Hypothalamus (tissue), 51 donors: ENCODE measurements at places on chromosomes 4 and X.

GRCh38 chr4:112626228-112626627 lies 10.5 kb downstream of the ZGRF1 start:
- DNase-seq: no peak

GRCh38 chrX:100265179-100265578 lies 144.9 kb downstream of the PCDH19 start:
- no peak for DNase-seq

- DNase-seq: no peak
These were observed 1.5 kb downstream of the GPR101 start for GRCh38 chrX:137032341-137032694.

DNA sequence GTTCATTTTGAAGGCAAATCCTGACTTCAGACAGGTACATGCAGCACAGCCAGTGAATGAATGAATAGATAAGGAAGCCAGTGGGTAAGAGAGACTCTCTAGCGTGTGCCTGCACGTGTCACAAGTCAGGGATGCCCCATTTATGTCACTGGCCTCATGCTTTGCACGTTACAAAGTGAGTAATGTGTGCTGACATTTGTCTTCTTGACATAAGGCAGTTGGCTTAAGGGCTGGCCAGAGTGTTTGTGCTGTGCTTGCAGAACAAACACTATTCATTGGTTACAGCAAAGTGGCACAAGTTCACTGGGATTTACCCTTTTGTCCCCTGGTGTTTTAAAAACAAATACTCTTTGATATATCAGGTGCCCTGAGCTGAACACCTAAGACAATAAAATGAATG lies 55.9 kb downstream of the CRMP1 start:
- no peak for DNase-seq

GRCh38 chrX:68669094-68669860 lies 21.8 kb downstream of the STARD8 start:
- no peak for DNase-seq

DNA sequence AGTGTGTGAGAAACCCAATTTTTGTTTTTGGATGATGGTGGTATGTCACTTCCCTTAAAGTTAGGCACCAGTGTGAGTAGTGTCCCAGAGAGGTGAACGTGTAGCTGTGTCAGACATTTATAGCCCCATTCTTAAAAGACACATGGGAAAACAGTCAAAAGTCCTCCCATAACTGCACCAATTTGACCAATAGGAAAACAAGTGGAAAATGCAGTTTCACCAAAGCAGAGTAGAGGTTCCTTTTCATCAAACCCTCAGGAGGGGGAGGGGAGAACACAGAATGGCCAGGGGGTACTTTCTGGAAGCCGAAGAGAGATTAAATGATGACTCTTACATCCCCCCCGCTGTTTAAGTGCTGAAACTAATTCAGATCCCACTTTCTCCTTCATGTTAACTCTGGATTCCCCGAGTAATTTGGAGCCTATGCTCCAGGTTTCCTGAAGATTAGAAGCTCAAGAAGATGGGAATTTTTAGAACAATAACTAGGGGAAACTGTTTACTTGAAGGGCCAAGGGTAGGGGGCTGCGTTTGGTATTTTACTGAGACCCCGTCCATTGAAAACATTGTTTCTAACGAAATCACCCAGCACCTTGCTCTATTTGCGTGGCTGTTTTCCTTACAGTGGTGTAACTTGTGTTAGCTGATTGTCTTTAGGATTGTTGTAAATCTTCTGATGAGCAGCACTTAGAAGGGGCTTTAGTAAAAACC lies 2.1 kb upstream of the LEF1 start:
- no peak for DNase-seq

DNA sequence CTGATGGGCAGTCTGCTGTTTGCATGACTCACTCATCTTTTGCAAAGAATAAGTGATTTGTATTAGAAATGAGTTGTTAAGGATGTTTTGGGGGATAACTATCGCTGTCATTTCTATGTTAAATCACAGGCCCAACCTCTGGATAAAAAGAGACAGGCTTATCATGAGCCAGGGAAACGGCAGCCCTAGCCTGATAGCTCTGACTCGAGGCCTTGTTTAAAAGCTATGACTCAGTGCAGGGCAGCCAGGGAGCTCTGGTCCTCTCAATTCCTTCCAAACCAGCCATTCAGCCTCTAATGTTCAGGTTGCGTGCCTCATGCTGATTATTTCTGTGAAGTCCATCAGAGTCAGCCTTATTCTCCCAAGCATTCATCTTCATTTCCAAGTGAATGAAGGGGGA lies 305.9 kb upstream of the HAND2 start:
- no peak for DNase-seq

DNA sequence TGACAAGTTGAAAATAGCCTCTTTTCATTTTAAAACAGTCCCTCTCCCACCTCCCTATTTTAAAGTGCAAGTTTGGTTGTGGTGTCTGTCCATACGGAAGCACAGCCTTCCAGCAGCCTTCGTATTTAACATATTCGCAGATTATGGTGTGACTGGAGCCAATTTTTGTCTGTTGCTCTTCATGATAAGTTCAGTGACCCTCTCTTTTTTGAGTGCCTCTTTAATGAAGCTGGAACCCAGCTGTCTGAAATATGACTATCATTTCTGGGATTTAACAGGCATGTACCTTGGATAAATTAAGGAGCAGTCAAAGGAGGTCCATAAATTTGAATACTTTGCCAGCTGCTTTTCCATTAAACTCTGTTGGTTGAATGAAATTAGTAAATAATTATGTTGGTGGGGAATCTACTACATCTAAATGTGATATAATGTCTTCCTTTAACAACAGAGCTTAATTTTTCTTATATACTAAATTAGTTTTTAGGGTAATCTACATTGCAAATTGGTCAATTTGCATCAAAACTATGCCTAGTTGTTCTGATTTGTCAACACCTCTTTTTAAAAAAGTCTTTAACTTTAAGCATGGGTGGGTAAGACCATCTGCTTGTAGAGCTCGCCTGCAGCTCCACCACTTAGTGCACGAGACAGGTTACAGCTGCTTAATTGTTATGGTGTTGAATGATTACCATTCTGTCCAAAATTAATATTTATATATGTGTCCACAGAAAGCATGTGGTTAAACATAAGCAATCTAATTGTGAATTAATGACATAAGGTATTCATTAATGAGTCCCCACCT lies 216.6 kb downstream of the DCTD start:
- no peak for DNase-seq

- DNase-seq: no peak
These were observed 262.5 kb upstream of the TEX13A start for GRCh38 chrX:105483011-105483410.

GRCh38 chr4:72473434-72473900 lies 95.6 kb downstream of the ADAMTS3 start:
- no peak for DNase-seq

- no peak for DNase-seq
These were observed 482.4 kb downstream of the SPRY1 start for GRCh38 chr4:123878976-123879375.

DNA sequence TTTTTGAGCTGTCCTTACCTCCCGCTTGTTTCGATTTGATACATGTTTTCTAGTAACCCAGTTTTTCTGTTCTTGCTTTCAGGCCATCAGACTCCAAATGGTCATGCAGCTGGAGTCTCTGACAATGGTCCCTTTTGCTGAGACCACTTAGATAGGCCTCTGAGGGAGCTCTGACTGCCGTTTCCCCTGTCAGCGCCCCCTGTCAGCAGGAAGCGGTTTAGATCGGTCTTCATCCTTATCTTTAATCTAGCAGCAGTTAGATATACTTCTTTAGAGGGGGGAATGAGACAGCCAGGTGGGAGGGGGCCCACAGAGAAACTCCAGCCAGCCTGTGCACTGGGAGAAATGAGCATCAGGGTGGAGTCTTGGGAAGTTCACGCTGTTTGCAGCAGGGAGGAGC lies 457.9 kb downstream of the GPAT3 start:
- no peak for DNase-seq

DNA sequence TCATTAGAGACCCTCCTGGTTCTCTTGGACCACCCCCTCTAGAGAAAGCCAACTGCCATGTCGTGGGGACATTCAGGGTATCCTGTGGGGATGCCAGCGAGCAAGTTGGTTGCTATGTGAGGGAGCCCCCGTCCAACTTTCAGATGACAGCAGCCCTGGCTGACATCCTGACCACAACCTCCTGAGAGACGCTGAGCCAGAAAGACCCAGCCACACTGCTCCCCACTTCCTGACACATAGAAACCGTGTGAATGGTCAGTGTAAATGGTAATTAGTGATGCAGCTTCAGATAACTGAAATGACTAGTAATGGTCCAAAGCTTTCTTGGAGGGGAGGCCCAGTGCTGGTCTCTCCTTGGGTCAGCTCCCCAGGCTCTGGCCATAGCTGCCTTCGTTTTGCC lies 10.8 kb downstream of the CLCN4 start:
- DNase-seq: no peak

DNA sequence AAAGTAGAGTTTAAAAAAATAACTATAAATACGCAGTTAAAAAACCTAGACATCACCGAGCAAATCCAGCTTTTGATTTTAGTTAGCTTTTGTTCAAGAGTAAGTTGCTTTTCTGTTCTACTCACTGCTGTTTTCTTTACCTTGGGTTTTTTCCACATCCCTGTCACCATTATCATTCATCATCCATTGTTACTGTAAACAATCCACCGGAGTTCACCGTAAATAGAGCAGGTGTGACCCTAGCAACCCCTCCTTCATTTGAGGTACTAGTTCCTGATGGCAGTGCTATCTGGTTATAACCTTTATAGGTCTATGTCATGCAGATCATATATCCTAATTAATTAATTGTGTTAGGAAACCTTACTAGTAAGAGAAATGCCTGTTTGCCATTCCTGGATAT lies 43.0 kb upstream of the TEX13D start:
- DNase-seq: no peak

GRCh38 chr4:13656569-13657405 lies 29.3 kb upstream of the BOD1L1 start:
- DNase-seq: peak; percentile 10

DNA sequence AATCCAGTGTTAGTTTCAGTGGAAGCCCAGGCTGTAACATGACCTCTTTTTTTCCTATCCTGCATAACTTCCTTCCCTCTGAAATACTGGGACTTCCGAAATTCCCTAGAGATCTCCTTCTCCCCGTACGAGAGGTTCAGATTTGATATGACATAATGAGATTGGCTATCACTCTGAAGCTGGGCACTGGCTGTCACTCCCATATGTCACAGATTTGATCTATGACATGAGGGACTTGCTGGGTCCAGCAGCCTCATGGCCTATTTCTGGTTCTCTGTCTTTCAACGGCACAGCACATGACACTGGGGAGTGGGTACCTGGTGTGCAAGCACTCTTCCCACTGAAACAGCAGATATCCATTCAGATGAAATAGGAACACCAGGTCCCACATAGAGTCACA lies 36.7 kb downstream of the PF4 start:
- DNase-seq: no peak

DNA sequence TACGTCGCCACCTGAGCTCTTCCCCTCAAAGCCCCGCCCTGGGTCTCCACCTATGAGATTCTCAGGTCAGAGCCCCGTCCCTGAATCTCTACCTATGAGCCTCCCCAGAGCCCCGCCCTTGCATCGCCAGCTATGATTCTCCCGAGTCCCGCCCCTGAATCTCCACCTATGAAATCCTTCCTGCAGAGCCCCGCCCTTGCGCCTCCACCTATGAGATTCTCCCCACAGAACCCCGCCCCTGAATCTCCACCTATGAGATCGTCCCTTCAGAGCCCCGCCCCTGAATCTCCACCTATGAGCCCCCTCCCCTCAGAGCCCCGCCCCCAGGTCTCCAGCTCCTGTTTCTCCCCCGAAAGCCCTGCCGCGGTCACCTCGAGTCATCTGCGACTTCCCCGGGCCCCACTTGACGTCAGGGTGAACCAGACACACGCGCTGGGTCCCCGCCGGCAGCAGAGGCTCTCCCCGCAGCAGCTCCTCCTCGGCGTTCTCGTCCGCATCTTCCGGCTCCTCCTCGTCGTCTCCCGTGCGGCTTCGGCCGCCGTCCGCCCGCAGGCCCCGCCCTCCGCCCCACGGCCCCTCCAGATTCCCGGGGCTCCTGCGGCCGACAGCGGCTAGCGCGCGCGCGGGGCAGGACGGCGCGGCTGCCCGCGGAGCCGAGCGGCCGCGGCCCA lies 393 bp downstream of the GTPBP6 start:
- DNase-seq: no peak
